ENCODE measurements at places on chromosomes 3 and 15.

DNA sequence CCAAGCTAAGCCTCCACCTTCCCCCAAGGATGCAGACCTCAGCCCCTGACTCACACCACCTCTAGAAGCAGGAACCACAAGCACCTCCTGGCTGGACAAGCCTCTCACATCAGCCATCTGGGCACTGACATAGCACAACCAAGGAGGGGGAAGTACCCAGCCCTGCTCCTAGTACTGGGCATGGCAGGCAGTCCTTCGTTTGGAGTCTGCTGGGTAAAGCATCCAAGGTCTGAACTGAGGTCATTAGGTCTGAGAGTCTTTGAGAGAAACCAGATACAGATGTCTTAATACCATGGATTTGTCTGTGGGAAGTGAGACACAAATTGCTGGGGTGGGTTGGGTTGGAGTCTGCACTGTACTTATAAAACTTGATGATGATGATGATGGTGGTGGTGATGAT is 61.8 kb downstream of the CCDC33 start:
- no peak for DNase-seq

GRCh38 chr3:72924055-72924454 is 36.2 kb downstream of the GXYLT2 start:
- DNase-seq, result no peak

- no peak for DNase-seq
These were observed 103.8 kb downstream of the ADCY5 start for GRCh38 chr3:123344907-123345594.

DNA sequence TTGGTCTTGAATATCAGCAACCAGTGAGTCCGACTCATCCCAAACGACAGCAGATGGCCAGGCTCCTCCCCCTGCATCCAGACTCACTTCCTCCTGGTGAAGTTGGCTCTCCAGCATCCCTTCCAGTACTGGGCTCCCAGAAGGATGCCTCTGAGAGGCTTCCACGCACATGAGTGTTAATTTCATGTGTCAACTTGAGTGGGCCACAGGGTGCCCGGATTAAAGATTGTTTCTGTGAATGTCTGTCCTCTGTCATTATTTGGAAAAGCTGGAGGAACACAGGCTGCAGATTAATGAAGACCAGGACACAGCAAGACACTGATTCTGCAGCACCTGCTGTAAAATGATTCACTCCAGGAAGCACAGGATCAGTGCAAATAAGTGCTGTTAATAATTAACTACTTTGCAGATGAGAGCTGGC is 99.8 kb downstream of the ATP10A start:
- DNase-seq, result no peak

DNA sequence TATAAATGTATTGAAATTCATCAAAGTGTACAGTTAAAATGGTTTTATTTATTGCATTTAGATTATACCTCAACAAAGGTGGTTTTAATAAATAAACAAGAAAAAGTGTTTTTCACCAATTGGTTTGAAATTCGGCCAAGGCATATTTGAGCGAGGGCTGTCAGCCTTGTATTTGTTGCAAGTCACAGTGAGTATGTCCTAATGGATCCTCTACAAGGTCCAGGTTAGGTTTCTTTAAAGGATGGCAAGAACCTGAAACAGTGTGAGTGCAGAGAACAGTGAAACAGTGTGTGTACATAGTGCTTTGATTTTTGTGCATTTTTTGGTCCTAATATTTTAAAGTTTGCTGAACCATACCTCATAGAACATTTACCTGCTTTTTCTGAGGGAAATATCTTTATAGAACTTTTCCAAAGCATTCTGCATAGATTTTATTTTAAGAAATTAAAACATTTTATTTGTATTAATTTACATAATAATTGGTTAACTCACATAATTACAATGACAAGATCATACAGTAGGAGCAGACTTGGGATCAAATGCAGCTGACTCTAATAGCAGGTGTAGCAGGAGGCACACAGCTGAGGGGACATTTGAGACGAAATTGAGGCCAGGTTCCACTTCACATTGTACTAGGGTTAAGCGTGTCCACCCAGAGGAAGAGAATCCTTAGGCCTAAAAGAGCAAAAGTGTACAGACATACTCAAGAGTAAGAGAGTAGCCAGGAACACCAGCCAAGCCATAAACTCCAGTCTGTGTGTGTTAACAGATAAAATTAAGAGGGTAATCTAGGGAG is 428.8 kb upstream of the TPRG1 start:
- no peak for DNase-seq

DNA sequence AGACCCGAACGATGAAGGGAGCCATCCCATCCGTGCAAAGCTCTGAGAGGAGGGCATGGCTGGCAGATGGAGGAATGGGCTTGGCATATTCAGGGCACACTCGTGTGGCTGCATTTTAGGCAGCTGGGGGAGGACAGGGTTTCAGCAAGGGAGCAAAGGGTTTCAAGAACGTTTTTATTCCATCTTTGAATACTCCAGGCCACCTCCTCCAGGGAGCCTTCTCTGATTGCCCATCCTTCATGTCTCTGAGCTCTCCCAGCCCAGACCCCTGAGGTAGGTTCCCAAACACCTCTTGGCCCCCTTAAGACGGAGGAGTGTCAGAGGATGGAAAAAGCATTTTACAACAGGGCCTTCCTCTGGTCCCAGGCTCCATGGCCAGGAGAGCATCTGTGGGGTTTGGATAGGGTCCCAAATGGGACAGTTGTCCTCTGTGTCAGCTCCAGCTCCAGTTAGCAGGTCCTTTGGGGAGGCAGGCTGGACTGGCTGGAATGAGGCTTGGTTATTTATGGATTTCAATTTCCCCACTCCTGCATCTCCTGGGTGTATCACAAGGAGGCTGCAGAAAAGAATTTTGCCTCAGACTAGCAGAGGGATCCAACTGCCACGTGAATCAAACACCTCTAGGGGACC is 17.7 kb upstream of the SLC6A1 start:
- DNase-seq, result no peak

GRCh38 chr3:129132097-129132866 is 10.7 kb upstream of the RAB43 start:
- DNase-seq, result no peak
